ENCODE measurements at places on chromosomes 7 and 10.

GRCh38 chr10:15254808-15255648 lies 86.5 kb upstream of the NMT2 start:
- DNase-seq = no peak

DNA sequence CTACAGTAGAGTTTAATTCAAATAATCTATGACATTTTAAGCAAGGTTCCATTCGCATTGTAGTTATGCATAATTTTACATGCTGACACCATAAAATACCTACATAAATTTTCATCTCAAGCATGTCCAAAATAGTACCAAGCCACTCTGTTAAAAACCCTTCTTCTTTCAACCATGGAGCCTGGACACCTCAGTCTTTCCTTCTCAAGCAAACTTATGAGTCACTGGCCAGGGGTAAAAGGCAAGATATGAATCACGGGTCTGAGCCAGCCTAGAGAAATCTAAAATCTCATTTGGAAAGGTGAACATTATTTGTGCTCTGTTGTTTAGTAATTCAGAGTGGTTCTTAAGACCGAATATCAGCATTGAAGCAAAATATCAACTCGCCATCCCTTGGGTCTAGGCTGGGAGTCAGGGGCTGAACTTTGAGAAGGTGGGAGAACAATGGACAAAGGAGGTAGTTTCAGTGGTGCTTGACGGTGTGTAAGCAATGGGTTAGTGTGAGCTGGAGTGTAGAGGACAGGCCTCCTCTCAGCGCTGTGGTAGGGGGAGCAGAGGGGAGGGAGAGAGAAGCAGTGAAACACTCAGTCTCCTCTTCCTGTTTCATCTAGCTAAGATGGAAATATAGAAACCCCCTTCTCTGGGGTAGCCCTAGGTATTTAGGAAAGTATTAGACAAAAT lies 19.1 kb upstream of the GPAM start:
- no peak for DNase-seq

- DNase-seq = no peak
These were observed 188.4 kb upstream of the CACNA2D1 start for GRCh38 chr7:82631998-82632397.

DNA sequence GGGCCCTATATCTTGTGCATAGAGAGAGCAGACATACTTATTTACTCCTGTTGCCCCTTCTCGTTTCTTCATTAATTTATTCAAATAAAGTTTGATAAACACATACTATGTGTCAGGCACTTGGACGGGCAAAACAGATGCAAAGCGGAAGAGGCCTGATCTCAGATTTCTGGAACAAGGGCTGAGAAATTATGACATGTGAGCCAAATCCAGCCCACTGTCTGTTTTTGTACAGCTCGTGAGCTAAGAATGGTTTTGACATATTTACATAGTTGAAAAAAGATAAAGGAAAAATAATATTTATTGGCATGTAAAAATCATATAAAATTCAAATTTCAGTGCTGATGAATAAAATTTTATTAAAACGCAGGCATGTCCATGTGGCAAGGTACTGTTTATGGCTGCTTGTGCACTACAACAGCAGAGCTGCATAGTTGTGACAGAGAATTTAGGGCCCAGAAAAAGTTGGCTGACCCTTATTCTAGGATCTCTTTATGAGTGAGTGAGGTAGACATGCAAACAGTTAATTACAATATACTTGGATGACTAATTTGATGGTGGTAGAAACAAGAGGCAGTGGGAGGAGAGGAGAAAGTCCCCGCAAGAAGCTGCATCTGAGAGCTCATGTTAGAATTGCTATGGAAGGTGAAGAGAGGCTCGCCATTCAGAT lies 68.1 kb upstream of the ITPRID1 start:
- DNase-seq = no peak

- DNase-seq = no peak
These were observed 920.8 kb upstream of the ZNF722 start for GRCh38 chr7:63077841-63078240.

DNA sequence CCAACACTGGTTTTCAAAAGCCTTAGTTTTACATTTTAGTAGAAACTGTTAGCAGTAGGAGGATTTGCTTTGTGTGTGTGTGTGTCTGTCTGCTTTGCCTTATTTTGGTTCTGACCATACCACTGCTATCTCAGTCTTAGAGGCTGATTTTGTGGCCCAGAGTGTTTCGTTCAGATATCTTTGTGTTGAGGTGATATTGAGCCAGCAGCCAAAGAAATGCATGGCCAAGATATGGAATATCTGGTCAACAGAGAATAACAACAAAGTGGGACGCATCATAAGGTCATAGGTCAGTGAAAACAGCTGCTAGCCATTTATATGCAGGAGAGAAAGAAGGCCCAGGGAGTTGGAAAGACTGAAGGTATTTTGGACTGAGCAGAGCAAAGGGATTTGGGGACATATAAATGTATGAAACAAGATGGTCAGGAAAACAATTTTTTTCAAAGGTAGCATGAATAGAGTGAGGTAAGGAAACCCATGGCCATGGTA lies 47.7 kb downstream of the KIAA1217 start:
- DNase-seq = no peak

GRCh38 chr7:50793120-50793946 lies 10.6 kb upstream of the GRB10 start:
- DNase-seq = no peak

DNA sequence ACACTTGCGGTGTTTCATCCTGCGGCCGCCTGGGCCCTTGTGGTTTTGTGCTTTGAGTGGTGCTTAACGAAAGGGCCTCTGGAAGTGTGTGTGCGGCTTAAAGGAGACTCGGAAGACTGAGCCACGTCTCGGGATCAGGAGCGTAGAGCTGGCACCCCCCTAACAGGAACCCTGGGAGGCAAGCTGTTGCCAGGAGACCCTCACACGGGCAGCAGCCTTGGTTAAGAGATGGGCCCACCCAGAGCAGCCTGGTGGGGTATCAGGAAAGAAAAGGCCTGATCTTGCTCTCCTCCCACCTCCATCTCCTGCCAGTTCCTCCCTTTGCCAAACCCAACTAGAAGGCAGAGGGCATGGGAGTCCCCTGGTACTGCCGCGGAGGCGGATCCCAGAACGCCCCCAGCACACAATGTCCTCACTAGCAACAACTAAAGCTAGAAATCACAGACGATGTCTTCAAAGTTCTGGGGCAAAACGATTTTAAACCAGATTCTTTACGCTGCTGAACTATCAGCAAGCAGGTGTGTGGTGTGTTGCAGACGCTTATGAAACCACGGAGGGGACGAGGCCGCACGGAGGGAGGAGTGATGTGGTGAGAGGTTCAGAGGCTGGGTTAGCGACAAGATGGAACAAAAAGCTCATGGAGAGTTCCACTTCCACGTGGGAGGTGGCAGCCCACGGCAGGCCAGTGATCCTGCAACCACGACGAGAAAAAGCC lies 67.0 kb upstream of the INPP5A start:
- DNase-seq = no peak

GRCh38 chr7:159083698-159084068 lies 61.0 kb downstream of the VIPR2 start:
- no peak for DNase-seq

DNA sequence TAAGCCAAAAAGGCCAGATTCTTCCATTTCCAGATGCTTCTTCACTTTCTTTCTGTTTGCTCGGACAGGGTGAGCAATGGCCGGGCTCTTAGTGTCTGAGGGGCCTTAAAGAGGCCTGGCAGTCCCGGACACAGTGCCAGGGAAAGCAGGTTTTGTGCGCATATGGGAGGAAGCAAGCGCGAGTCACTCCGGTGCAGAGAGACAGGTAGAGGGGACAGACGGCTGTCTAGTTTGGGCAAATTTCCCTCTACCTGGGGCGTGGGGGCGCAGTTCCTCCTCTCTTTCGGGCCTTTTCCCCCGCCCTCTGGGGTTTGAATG lies 4.7 kb downstream of the NEUROD6 start:
- no peak for DNase-seq

DNA sequence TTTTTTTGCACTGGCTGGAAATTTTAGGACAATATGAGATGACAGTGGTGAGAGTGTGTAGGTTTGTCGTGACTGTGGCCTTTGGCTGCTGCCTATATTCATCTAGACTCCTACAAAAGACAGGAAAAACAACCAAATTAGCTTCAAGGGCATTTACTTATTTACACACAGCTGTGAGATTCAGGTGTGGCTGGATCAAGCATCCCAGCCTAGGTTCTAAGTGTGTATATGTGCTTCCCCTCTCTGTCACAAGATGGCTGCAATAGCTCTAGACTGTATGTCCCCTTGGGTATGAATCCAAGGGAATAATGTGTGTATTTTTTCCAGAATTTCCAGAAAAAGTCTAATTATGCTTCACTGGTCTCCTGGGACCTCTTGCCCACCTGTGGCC lies 25.5 kb upstream of the INPP5A start:
- no peak for DNase-seq

- no peak for DNase-seq
These were observed 246.1 kb downstream of the CELF2 start for GRCh38 chr10:11263767-11264166.

DNA sequence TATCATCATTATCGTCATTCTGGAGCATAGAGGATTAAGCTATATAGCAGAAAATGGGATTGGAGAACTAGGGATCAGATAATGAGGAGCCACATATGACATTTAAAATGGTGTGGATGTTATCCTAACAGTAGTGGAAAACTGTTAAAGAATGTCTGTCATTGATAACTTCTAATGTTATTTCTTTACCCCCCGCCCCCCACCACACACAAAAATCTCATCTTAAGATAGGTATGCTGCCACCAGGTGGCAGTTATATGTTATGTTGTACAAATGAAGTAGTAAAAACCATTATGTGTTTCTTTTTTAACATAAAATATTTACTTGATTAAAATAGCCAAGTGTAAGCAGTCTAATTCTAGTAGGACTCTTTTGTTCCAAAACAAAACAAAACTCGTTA lies 13.0 kb downstream of the AKAP9 start:
- no peak for DNase-seq

- no peak for DNase-seq
These were observed 103.7 kb downstream of the DNAJB6 start for GRCh38 chr7:157440346-157441022.

DNA sequence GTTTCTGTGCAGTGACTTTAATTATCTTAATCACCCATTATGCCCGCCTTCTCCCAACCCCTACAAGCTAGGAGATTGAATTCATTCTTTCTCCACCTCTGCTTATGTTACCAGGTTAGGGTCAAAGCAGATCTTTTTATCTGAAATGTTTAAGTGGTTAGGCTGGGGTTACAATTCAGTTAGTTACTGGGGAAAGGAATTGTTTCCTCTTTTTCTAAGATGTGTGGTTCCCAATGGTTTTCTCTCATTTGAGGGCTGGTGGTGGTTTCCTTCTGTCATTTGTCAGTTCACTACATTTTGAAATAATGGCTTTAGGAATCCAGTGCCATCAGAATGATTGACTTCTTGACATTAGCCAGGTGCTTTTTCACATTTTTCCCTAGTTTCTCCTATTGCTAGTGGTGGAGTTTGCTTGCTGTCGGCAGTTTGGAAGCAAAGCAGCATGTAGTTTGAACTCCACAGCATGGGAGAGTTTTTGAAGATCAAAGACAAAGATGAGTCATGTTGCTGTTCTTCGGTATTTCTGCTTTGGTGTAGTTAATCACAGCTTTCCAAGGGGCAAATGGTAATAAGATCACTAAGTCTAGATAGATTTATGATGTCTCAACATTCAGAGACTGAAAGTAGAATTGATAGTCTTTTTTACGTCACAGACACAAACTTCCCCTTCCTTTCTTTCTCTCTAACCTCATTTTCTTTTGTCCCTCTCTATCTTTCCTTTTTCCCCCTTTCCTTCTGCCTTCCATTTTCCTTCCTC lies 168.2 kb downstream of the SND1 start:
- no peak for DNase-seq

- DNase-seq = no peak
These were observed 201.6 kb upstream of the KLF6 start for GRCh38 chr10:3986493-3987142.

DNA sequence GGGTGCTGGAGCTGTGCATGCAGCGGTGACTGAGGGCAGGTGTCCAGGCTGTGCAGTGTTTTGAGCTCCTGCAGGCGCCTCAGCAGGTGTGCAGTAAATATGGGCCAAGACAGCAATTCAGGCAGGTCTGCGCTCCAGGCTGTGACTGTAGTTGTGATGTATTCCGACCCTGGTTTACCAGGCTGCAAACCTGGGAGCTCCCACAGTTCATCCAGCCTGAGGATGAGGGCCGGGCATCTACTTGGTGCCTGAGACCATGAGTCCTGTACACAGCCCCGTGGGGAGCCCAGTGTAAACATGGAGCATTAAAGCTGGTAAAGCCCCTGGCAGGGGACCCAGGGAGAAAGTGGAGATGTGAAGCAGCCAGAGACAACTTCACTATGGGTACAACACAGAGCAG lies 82.8 kb downstream of the VOPP1 start:
- no peak for DNase-seq

- DNase-seq = no peak
These were observed 16.3 kb upstream of the SAR1A start for GRCh38 chr10:70186571-70186970.

DNA sequence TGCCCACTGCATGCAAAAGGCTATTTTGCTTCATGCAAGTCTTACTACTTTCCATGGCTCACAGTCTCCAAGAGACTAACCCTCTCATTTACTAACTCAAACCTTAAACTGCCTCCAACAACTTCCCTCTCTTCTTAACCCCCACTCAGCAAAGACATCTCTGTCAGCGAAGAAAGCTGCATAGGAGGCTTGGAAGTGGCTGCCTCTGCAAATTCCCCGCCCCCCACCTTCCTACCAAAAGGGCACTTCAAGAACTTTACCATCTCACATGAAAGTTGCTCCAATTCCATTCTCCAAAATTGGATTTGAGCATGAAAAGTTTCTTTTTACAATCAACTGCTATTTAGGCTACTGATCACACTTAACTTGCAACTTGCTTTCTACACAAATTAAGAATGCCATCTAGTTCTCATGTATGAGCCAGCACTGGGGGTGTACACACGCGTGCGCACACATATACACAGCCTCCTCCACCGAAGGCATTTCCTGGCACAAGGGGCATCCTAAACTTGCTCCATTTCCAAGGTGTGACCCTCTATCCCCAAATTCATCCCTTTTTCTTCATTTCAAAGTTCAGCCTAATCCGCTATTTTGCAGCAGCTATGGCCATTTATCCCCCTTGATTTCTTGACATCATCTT lies 1.8 kb downstream of the CCDC6 start:
- no peak for DNase-seq

DNA sequence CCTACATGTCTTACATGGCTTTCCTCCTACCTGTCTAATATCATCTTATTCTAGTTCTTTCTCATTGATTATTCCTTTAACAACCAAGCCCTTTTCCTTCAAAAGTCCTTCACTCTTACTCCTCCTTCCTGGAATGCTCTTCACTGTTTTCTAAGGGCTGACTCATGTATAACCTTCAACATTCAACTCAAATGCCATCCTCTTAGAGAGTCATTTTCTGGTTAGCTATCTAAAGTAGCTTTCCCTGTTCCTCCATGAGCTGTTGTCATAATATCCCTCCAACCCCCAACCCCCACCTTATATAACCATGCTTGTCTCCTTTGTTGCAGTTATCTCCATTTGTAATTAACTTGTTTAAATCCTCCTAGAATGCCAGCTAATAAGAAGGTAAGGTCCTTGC lies 286.8 kb downstream of the ADK start:
- no peak for DNase-seq

Measured in activated T-helper 1 cell treated with anti-CD3 and anti-CD28 coated beads, Interleukin-2, amount 50 U/mL, for 16 hours (primary cell).